Bone marrow (tissue), 2 donors: ENCODE measurements at places on chromosomes 1 and 21.

- no peak for DNase-seq
Observed at GRCh38 chr1:168766568-168766967, 37.6 kb upstream of the DPT start.

- DNase-seq, result peak; percentile 3
Observed at GRCh38 chr21:45880097-45881068, 101.2 kb upstream of the COL6A1 start.

- DNase-seq, result no peak
Observed at GRCh38 chr1:57411262-57411661, 12.6 kb downstream of the DAB1 start.

DNA sequence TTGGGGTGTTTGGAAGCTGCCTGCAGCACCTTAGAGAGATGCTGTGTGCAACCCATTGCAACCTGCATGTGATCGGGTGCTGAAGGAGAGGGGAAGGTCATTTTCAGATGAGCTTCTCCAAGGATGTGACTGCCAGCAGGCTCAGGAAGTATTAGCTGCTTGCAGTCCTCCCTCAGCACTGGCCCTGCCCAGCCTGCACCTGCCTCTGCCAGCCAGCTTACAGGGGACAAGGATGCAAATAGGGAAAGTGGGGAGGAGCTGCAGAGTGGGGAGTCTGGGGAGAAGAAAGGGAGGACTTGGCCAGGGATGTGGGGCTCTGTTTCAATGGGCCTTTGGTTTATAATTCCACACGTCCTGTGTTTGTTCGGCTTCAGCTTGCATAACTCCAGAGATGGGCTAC lies 254.5 kb downstream of the RRAGC start:
- no peak for DNase-seq

GRCh38 chr1:246121533-246121932 lies 385.5 kb downstream of the SMYD3 start:
- no peak for DNase-seq

DNA sequence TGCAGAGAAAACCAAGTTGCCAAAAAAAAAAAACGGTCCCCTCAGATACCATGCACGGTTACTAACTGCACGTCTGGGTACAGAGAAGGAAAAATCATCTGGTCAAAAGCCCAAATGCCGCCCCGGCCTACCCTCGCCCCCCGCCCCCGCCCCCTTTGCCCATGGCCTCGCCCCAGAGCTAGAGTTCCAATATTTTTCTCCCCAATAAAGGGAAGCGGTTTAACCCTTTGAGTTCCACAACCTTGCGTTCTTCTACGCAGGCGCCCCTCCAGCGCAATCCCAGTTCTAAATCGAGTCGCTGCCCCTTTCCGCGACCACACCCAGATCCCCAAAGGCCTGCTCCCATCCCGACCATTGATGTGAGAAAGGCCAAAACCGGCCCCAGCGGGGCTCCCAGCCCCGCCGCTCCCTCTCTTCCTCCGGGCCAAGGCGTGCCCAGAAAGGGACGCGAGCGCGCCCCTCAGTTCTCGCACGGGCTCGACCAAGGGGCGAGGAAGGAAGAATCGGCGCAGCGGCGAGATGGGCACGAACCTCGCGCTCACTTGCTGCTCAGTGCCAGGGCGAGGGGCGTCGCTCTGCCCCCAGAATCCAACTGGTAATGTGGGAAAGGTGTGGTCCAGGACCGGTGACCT lies 797 bp downstream of the WDR47 start:
- no peak for DNase-seq

DNA sequence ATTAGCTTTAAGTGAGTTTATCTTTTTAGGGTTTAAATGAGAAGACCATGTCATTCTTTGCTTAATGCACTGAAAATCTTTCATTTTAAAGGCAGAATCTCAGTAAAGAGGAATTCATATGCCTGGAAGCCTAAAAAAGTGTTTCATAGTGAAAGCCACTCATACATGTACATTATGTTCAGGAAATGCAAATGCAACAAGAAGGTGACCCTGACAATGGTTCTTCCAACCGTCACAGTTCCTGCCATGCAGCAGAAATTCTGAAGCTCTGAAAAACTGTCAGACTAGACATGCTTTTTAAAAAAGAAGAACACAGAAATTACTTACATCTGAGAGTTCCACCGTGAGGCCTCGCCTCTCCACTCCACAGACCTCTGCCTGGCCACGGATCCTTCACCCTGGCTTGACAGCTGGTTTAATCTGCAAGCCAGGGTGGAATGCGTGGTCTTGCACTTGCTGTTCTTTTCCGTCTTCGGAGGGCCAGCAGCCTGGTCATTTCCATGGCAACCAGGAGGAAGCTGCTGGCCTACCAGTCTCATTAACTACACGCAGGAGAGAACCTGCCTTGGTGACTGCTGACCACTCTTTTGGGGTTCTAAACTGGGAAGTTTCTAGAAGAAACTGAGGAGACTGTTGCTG lies 41.8 kb upstream of the PAXBP1 start:
- no peak for DNase-seq

DNA sequence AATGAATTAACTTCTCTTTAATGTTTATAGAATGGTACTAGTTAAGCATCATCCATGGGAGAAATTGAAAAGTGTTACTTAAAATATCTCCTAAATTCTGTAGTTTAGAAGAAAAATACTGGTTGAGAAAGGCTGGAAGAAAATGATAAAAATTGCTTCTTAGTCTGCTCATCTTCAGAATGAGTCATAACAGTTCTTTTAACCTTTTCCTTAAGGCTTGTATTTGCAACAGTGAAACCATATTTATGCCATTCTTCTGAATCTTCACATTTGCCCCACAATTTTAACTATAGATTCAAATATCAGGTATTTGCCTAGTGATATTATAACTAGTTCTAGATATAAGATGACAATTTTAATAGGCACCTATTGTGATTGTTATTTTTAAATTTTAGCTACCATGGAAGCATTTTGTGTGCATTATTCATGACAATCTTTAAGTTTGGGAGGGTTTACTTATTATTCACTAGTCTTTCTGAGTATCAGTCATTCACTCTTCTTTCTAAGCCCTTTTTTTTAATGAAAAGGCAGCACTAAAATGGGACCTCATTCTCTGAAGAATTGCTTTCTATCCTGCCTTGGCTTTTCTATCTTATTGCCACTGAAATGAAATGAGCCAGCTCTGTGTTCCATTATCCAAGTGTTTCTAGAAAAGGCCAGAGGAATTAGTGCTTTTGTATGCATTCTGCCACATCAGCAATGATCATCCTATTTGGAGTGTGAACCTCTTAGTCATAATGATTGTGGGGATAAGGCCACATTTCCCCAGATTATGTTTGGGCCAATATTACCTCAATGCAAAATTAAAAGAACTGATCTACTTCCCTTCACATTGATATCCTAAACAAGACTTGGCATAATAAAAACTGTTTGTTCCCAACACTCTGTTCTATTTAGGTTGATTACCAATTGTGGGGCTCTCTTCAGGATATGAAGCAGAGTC lies 58.4 kb downstream of the SAMSN1 start:
- no peak for DNase-seq

- DNase-seq, result no peak
Observed at GRCh38 chr1:156389311-156389710, 20.3 kb downstream of the RHBG start.

GRCh38 chr1:196887515-196888239 lies at the start of gene CFHR4:
Gene CFHR4, plus strand, starts transcription at chr1:196888052. Its CDS starts 99 bp downstream, at chr1:196888151.
- DNase-seq, result no peak

DNA sequence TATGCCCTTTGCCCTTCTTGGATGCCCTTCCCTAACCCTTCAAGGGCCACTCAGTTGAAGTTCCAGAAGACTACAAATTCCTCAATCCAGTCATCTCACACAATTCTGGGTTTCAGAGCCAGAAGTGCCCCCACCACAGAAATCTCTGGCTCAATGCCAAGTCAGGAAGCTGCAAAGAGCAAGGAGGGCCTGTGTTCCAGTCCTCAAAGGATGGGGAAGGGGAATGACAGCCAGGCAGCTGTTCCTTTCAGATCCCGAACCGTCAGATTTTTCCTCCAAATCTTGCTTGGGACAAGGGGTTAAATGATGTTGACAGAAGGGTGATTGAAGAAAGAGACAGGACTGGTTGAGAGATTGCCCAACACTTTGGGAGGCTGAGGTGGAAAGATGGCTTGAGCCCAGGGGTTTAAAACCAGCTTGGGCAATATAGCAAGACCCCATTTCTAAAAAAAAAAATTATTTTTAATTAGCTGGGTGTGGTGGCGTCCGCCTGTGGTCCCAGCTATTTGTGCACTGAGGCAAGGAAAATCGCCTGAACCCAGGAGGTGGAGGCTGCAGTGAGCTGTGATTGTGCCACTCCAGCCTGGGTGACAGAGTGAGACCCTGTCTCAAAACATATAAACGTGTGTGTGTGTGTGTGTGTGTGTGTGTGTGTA lies 716 bp upstream of the HPDL start:
- no peak for DNase-seq

DNA sequence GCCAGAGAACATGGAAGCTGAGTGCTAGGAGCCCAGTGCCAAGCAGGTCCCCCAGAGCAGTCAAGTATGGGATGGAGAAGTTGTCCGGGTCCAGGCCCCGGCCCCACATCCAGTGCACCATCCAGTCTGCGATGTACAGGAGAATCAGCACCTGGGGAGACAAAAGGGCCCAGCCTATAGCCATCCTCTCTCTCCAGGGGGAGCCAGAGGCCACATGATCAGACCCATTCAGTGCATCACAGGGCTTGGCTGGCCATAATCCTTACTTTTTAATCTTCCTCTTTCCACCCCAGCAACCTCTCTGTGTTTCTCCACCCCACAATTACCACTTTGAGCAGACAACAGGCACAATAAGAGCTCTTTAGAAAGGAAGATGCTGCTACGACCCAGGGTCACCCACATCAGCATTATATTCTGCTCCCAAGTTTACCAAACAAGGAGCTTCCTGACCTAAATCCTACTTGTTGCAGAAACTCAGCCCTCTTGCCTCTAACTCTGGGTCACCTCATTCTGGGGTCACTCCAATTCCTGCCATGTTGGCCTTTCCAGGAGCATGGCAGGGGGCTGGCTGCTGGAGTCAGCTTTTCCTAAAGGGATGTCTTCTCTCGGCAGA lies 16.4 kb upstream of the RAB29 start:
- DNase-seq, result peak; percentile 21

DNA sequence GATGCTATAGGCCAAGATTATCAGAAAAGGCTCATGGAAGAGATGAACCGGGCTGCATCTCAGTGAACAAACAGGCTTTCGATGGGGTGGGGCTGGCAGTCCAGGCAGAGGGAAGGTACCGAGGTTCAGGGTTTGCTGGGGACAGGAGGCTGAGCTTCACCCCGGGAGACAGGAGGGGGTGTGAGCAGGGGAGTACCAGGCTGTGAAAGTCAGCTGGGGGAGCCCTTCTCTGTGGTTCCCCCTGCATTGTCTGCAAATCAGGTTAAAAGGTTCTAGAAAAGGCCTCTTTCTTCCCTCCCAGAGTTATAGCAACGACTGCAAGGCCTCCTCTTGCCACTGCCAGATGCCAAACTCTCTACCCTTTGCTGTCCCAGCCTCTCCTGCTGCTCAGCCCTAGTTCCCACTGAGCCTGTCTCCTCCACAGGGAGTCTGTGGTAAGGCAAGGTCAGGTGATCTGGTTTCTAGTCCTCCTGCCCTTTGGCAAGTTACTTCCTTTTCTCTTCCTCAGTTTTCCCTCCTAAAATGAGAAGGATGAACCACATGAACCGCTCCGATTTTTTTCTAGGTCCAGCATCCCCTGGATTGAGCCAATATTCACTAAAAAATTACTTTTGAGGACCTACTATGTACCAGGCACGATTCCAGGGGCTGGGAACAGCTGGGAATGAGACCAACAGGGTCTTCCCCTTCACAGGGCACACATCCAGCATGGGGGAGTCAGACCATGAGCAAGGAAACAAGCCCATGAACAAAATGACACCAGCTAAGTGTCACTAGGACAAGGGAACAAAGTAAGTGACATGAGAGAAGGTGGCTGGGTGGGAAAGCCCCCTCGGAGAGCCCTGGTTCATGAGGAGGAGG lies 7.2 kb downstream of the LAD1 start:
- no peak for DNase-seq

DNA sequence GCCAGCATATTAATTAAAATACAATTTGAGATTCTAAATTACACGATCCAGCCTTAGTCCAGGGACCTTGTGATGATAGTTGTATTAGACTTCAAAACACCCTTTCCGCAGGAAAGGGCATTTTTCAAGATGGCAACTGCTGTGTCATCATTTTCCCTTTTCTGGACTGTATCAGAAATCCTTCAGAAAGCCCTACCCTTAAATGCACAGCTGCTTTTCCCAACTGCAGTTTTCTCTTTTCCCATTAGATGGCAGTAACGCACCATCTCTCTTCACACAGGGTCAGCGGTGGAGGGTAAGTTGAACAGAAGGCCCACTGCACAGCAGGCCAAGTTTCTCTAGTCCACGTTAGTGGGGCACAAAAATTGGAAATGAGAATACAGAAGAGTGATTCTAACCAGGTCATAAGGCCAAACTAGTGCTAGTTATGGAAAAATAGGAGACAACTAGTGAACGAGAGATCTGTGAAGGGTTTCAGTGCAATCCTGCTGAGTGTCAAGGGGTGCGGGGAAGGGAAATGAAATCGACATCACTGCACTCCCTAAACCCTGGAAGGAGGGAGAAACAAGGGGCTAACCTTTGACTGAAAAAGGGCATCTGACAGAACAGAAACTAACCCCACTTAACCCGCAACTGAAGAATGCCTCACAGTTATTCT lies 22.1 kb upstream of the TDRD10 start:
- no peak for DNase-seq

- no peak for DNase-seq
Observed at GRCh38 chr1:111552587-111552986, 49.2 kb upstream of the ADORA3 start.
